ENCODE measurements at places on chromosomes 12 and 14.
A peak's percentile ranks its signal among the peaks of the same experiment; 100 is the strongest.

DNA sequence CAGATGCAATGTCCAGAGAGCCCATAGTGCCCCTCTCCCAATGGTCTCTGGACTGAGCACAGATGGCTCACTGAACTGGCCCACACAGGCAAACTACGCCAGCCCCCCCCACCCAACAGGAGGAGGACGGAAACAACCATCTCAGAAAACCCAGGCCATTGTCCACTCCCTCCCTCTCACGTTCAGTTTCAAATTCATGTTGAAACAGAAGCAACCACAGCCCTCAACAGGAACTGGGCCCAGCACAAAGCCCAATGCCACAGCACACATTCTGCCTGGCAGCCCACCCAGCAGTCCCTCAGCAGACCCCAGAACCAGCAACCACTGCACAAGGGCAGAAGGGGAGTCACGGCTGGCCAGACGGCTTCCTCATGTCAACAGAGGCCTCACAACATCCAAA lies 10.6 kb downstream of the CCDC88C start:
- DNase-seq: no peak

DNA sequence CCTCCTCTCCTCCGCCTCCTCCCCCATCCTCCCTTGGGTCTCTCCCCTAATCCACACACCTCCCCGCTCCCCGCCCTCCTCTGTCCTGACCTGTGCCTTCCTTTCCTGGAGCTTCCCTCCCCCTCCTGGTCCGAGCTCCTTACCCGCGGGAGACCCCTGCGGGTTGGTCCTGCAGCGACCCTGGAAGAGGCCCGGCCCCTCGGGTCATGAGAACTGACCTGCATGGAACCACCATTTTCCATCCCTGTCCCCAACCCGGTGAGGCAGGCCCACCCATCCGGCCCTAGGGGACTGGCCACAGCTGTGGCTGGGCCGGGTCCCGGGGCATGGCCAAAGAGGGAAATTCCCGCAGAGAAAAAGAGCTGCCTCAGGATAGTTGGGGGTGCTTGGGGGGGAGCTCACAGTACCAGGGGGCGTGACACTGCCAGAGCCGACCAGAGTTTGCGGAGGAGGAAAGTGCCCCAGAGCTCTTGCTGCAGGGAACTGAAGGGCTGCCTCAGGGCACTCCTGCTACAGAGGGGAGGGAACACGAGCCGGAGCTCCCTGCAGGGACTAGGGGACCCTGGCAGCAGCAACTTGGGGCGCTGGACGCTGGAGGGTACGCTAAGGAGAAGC lies 613 bp downstream of the ARHGEF40 start:
- no peak for DNase-seq

DNA sequence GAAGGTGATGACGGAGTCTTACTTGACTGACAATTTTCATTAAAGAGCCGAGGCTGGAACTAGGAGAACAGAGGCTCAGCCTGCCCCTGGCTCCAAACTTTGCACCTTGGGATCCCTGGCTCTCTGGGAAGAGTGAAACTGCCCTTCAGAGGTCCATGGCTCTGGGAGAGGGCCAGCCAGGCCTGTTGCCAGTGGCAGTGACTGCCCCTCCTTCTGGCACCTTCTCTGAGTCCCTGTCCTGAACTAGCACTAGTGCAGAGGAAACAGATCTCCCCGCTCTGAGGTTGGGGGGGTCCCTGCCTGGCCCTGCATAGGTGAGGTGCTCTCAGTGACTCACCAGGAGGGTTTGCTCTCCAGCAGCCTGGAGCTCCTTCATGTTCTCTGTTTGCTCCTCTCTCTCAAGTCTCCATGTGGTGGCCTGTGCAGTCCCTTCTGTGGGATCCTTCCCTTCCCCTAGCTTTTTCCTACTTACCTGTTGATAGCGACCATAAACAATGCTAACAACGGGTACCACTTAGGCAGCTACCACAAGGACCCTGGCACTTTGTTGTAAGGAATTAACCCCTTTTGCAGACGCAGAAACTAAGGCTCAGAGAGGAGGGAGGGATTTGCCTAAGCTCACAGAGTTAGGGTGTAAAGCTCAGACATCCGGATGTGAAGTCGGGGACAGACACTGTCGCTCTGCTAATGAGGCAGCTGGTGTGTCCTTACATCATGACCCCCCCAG lies 22.4 kb downstream of the FAM222A start:
- no peak for DNase-seq

GRCh38 chr14:92453691-92454090 lies 59.9 kb upstream of the RIN3 start:
- no peak for DNase-seq

GRCh38 chr14:27061299-27061698 lies 463.5 kb upstream of the NOVA1 start:
- no peak for DNase-seq

DNA sequence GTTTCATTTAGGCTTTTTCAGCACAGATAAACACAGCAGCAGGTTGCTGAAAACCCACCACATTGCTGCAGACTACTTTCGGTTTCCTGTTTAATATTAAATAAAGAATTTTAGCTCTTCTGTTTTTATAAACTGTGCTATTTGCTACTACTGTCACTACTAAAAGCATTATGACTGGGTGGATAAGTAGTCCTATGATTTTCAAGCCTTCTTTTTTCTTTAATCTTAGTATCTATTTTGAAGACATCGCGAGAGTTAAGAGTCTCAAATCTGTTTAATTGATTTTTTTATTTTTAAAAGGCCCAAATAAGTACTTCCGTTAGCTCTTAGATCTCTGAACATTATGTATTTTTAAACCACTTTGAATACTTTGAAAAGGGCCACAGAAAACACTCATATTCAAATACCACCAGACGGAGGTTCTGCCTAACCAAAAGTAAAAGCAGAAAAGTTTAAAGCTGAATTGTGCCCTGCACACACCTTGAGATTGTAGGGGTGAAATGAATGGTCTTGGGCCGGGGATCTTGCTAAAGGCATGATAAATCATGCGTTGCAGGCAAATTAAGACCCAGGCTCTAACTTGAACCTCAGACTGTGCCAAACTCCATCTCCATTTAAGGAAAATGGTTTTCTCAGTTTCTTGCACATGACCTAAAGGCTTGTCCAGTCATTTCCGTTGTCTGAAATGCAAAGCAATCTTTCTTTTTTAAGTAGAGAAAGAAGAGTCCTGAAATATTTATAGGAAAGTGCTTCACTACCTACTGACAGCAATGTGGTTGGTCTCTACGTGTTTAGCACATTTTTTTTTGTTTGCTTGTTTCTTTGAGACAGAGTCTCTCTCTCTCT lies 13.6 kb upstream of the FOXN3 start:
- no peak for DNase-seq

- DNase-seq: no peak
These were observed 284.6 kb downstream of the TMEM132D start for GRCh38 chr12:129619271-129619670.

DNA sequence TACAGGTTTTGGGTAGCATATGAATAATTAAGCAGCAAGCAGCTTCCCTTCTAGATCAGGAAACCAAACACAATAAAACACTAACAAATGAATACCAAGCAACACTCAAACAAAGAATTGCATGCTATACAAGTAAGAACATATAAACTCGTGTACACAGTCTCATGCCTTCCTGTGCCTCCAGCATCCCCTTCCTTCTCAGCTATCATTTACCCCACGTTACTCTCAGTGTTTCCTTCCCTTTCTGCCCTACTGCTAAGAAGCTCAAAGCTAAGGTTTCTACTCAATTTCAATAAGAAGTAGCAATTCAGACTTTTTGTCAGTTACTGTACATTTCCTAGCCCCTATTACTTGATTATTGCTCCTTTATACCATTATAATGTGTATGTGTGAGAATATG lies 81.0 kb downstream of the DUSP16 start:
- no peak for DNase-seq

DNA sequence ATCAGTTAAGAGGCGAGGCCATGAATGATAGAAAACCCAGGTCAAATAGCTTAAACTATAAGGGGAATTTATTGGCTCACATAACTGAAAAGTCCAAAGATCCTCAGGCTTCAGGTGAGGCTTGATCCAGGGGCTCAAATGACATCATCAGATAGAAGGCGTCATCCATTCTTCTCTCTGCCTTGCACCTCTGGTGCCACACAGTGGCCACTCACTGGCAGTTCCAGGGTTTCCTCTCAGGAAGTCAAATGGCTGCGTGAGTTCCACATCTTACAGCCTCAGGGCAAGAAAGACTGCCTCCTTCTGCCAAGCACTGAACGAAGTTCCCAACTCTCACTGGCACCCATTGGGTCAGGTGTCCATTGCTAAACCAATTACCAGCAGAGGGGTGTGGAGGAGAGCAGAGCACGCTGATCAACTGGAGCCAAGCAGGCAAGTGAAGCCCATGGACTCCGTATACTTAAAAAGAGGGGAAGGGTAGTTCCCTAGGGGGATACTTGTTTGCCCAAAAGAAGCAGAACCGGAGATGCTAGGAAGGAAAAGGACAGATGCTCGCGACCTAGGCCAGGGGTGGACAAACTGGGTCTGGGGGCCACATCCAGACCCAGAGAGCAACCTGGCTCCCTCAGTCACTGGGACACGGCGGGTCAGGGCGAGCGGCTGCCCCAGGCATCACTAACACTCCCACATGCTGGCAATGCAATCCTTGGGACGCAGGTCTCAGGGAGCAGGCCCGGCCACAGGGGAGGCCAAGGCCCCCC lies 69.3 kb downstream of the SERPINA3 start:
- no peak for DNase-seq

DNA sequence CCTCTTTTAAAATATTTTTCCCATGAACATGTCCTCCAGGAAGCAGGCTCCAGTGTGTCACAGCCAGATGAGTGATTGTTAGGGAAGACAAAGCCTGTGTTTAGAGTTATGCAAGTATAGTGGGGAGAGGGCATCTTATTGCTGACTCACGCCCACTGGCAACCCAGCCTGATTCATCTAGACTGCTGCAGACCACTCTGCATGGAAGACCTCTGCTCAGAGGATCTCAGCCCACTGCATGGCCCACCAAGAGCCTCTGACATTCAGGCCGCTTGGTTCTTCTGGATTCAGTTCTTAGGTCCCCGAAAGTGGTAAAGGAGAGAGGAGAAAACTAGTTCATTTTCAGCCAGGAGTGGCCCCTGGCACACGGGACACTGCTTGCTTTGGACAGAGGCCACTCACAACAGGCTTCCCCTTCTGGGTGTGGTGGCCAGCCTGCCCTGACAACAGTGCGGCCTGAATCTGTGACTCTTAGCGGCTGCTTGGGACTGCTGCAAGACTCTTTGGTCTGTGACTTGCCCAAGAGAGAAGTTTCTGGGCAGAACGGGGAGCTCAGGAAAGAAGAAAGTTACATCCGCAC lies 266.3 kb downstream of the ZFP36L1 start:
- no peak for DNase-seq

GRCh38 chr12:49020441-49020840 lies 1.9 kb upstream of the PRKAG1 start:
- DNase-seq: no peak

DNA sequence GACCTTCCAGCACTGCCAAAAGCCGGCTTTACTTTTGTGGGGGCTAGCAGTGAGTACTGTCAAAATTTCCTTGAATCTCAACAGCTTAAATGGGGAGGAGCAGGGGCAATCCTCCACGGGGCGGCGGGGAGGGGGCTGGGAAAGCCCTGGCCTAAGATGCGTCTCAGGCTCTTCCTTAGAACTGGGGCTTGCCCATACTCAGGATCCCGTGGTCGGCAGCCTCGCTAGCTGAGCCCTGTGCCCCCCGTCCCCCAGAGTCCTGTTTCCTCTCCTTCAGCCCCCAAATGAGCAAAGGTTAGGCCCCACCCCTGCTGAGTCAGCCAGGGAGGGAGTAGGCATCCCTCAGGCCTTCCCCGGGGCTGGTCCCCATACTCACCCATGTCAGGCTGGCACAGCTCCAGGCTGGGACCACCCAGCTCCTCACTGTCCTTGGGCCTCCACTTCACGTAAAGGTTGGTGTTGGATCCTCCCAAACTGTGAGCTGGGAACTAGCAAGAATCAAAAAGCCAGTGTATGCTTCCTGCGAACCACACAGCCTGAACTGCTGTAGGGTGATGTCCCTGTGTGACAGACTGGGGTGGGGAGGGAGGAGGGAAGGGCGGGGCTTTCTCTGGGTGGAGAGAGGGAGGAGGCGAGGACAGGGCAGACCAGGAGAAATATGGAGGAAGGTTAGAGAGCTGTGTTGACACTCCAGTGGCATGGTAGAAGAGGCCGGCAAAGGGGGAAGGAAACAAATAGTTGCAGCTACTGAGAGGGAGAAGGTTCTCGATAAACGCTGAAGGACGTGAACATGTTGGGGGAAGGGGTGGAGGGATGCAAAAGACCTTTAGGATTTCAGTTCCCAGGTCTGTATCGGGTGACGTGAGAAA lies 5.9 kb upstream of the BAZ2A start:
- peak; percentile 58 for DNase-seq

GRCh38 chr12:125092108-125092871 lies 27.1 kb downstream of the AACS start:
- DNase-seq: no peak

DNA sequence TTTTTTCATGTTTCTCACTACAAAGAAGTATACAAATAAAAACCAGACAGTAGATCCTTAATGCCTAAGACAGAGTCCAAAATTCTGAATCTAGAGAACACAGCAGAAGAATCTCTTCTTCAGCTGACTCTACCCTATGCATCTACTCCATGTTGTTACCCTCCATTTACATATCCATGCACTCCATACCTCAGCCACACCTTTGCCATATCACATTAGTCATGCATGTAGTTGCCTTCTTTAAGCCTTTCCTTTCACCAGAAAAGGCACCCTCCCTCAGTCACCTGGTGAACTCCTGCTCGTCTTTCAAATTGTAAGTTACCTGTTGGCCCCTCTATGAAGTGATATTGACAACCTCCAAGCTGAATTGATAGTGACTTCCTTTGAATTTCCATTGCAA lies 271.2 kb upstream of the FAR2 start:
- DNase-seq: no peak

DNA sequence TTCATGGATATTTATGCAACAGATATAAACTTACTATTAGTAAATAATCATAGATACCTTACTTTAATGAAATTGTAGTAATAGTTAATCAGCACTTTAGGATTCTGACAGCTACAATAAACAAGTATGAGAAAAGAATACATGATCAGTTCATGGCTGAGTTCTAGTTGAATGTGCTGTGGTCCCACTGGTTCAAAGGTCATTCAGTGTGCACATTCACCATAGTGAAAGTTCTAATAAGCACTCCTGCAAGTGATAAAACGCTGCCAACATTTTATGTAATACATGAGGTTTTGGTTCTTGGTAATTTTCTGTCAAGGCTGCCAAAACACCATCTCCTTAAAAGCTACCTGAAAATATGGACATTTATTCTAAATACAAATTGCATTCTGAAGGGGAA lies 92.6 kb downstream of the NUMB start:
- DNase-seq: no peak

- DNase-seq: no peak
These were observed 2.1 kb downstream of the SCAF11 start for GRCh38 chr12:45988264-45988663.

DNA sequence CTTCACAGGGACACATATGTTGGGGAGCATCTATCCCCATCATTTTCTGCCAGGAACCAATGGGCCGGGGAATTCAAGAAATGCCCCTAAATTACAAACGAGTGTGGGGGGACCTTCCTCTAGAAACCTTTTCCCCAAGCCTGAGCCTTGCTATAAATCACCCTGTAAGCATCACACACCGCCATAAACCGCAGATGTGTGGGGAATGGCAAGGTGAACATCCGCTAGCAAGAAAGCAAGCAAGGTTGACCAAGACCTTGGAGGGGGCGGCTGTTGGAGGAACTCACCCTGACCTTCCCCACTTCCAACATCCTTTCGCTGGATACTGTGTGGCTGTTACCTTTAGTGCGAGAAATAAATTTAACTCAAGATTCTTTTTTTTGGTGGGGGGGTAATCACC lies 693.3 kb upstream of the TBX3 start:
- no peak for DNase-seq
